ENCODE measurements at places on chromosomes 2 and 18.
A peak's percentile ranks its signal among the peaks of the same experiment; 100 is the strongest.

DNA sequence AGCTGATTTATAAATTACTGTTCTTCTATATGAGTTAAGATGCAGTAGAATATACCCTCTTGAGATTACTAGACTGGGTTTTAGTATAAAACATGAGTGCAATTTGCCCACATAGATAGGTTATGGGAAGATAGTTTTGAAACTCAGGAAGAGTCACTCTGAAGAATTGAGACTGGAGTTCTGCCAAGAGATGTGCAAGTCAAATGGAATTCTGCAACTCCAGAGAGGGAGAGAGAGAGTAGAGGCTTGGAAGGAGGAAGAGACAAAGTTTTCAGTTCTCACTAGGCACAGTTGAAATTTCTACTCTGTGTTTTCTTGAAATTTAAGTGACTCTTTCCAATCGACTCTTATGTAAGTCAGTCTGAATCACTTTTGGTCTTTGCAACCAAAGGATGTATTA, 878.8 kb downstream of the TSN start:
- DNase-seq: no peak

- no peak for DNase-seq
These were observed 272.1 kb upstream of the DOK6 start for GRCh38 chr18:69128566-69128965.

DNA sequence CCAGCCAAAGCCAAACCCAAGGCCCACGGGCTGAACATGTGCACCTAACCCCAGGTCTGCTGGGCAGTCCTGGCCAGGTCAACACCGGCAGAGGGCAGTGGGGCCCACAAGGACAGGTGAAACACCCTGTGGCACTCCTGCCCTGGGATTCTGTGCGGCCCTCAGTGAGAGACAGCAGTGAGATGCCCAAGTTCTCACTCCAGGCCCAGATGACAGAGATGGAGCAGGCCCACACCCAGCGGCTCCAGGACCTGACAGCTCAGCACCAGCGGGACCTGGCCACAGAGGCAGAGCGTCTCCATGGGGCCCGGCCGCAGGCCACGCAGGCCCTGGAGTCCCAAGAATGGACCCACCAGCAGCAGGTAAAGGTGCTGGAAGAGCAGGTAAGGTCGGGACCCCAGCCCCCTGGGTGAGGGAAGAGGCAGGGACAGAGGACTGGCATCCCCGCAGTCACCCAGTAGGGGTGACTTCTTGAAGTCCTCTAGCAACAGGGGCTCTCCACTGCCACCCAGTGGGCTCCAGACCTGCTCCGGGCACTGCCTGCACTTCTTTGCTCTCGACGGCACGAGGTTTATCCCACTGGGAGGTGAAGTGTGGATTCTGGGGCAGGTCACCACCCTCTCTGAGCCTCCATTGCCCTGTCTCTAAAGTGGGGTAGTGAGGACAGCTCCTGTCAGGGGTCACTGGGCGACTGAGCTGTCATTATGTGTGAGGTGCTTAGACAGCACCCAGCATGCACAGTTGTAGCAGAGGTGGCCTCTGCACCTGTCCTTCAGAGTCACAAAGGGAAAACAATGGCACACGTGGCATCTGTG, 8.8 kb upstream of the SNED1 start:
- DNase-seq: no peak

DNA sequence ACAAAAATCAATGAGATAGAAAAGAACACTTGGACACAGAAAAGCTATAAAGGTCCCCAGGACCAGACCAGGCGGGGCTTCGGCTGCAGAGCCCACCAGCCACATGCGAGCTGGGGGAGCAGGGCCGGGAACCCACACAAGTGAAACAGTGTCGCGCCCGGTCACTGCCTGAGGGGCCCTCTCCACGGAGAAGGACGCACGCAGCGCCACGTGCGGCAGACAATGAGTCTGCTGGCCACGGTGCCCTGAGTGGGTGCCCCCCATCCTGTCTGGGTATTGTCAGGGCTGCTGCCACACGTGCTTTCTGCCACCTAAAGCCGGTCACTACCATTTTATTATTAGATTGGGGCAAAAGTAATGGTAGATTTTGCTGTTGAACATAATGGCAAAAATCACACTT, 207.9 kb upstream of the HDAC4 start:
- no peak for DNase-seq

DNA sequence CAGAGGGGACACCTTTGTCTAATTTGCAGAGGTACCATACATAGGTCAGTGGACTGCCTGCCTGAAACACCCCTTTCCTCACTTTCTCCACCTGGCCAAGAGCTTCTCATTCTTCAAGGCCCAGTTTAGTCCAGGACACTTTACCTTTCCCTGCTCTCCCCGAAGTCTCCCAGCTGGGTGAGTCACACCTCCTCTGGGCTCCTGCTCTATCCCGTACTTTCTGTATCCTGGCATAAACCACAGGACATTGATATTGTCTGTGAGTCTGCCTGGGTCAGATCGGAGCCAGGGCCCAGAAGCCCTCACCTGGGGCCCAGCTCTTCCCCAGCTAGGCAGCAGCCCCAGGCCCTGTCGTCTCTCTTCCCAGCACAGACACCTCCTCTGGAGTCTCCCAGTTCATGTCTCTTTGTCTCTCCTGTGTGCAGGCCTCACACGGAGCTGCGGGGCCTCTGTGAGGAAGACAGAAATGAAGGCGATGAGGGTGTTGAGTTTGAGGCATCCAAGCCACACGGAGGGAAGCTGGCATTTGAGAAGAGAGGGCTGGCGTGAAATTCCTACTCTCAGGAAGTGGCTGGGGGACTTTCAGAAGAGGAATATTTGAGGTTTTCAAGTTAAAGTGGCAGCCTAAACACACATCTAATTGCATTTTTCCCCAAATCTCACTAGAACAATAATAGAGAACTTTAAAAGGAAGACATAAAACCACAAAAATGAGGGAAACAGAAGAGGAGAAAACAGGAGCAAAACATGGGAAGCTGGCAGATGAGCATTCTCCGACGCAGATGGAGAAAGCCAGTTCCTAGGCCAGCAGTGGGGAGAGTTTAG, 79.6 kb upstream of the LAPTM4A start:
- no peak for DNase-seq

DNA sequence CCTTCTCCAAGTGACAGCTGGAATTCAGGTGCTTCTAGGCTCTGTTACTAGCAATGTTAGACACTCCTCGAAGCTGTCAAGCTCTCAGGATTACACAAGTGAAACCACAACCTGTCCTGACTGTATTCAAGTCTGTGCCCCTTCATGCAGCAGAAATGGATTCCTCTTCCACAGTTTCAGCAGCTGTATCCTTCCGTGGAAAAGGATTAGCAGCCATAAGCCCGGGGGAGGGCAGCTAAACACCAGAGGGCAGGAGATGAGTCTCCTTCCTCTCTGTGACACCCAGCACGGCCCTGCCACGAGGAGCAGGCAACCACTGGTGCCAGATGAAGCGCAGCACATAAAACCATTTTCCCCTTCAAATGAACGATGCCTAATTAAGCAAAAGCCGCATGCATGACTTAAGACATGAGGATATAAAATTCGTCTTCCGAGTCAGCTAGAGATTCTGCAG, 1.2 kb downstream of the ST3GAL5 start:
- peak; percentile 26 for DNase-seq

GRCh38 chr2:184178229-184178628, 420.1 kb upstream of the ZNF804A start:
- no peak for DNase-seq

GRCh38 chr2:172931918-172932520, 143.6 kb upstream of the MAP3K20 start:
- peak; percentile 51 for DNase-seq

DNA sequence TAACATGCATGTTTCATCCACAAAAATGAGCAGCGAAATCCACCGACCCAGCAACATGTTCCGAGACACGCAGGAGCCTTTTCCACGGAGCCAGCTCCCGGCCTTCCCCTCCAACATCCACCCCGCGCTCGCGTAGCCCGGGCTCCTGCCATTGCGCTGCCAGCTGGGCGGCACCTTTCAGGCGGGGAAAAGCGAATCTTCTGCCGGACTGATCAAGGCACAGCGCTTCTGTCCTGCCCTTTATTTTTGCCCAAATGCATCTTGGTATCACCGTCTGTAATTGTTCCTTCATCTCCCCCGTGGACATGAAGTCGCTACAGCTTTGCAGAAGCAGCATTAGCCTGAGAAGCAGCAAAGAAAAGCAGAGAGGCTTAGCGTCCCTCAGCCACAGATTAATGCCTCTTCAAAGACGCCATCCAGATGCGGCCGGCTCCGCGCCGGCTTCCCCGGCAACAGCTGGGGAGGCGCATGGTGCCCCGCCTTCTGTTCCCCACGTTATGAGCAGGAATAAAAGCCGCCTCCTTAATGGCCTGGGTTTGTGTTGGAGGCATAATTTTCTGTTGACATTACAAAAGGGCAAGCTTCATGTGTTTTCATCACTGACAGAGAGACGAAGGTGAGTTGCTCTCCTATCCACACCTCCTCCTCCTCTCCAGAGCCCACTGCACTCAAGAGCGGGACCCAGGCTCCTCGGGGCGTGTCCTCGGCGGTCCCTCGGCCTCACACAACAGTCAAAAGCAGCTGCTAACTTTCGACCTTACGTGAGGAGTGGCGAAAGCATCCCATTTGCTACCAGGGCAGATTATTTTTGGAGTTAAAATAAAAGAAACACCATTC, 122.1 kb upstream of the SALL3 start:
- no peak for DNase-seq

- no peak for DNase-seq
These were observed 361.5 kb downstream of the MBD2 start for GRCh38 chr18:53862921-53863320.

DNA sequence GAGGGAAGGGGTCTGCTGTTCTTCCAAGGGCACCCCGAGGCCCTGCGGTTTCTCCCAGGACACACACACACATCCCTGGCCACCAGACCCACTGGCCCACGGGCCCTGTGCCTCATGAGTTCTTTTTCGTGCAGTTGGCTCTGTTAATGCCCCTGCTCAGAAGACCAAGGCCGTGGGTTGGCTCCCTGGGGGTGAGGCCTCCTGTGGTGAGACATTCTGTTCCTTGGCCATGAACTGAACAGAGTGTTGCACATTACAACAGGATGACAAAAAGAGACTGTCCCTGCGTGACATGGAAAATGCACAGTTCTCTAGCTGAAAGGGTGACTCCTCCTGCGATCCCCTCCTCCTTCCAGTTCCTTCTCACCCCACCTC, 30.7 kb downstream of the SH2D6 start:
- no peak for DNase-seq
